Trophoblast cell (in vitro differentiated cells and primary cell): ENCODE measurements at places on chromosomes 1 and 21.

GRCh38 chr1:206657751-206658150 lies 22.4 kb downstream of the DYRK3 start:
- DNase-seq = no peak

DNA sequence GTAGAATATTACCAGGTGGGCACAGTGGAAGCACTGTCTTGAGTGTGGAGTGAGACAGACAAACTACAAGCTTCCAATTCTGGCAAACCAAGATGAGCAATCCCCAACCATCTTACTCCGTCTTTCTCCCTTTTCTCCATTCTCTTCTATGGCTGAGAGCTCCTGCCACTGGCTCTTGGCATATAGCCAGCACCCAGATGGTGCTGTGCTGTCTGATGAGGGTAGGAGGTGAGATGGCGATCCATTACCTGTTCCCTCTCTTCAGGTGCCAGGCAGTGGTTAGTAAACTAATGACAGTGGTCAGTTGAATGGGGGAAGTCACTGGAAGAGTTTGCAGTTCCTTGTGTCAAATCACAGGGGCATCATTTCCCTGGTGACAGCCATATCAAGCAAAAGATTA lies 108.4 kb downstream of the FNBP1L start:
- peak; percentile 46 for DNase-seq

- no peak for DNase-seq
Measured at GRCh38 chr1:244315996-244316395, 135.7 kb downstream of the ADSS2 start.

DNA sequence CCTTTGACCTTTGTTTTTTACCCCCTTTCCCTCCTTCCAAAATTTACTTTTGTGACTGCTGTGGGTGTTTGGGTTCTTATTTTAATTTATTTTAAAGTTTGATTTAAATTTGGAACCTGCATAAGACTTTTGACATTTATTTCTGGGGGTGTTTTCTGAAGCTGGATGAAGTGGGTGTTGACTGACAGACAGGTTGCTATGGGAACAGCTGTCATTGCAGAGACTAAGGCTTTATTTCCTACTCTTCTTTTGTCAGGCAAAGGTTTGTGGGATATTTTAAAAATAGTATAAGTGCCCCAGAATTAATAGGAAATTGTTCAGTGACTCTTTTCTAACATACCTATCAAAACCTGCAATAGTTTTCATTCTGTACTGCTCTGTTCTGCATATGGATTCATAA lies 290.8 kb upstream of the ESRRG start:
- no peak for DNase-seq

DNA sequence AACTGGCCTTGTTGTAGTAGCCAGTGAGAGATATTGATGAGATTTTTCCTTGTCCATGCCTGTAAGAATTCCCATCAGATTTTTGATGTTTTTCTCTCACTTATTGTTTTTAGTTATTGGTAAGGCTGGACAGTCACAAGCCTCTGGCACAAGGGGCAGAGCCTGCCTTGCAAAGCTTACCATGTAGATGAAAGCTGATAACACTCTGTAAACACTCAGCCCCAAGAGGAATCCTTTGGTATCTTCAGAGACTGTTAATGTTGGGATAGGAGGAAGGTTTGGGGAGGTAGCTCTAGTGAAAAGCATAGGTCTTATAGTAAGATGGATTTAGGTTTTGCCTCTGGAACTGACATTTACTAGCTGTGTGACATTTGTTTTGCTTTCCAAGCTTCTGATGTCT lies 37.7 kb downstream of the MARK1 start:
- no peak for DNase-seq

DNA sequence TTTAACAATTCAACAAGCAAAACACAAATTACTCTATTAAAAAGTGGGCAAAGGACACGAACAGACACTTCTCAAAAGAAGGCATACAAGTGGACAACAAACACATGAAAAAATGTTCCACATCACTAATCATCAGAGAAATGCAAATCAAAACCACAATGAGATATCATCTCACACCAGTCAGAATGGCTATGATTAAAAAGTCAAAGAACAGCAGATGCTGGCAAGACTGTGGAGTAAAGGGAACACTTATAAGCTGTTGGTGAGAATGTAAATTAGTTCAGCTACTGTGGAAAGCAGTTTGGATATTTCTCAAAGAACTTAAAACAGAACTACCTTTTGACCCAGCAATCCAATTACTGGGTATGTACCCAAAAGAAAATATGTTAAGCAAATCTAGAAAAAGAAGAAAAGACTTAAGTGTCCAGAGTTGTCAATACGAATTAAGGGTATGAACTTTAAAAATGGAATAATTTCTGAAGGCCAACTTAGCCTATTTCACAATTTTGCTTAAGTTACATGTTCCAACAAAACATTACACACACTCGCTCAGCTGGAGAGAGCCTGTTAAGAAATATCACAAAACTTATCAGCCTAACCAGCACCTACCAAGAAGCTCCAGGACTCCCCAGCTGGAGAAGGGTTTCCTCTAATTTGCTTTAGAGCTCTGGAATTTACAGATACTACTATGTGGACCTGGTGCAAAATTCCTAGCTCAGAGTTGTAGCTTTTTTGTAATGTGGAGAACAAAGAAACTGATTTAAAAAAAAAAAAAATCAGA lies 232.1 kb downstream of the DUSP10 start:
- no peak for DNase-seq

- no peak for DNase-seq
Measured at GRCh38 chr21:29658177-29658933, 281.4 kb downstream of the GRIK1 start.

GRCh38 chr1:22334860-22335550 lies 116.6 kb upstream of the ZBTB40 start:
- no peak for DNase-seq

DNA sequence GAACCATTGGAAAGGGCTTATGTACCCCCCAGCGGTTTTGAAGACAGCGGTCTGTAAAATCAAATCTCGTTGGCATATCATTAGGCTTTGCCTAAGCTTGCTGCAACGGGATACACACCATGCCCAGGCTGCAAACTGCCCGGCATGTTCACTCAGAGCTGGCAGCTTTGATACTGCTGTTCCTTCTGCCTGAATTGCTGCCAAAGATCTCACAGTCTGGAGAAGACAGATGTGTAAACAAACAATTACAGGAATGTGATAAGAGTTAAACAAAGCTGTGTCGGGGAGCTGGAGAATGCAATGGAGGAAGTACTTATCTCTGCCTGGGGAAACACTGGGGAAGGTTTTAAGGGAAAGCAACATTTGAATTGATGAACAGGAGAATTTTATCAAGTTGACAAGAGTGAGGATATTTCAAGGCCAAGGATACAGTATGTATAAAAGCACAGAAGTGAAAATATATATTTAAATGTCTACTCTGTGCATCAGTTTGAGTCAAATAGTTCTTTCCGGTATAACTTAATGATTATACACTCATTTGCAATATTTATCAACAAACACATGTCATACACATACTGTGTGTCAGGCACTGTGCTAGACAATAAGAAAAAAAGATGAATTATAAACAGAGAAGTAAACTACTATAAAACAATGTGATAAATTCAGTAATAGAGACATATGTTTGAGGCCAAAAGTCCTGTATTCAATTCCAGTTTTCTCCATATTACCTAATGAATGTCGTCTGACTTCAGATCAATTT lies 29.9 kb downstream of the CHML start:
- DNase-seq = no peak

DNA sequence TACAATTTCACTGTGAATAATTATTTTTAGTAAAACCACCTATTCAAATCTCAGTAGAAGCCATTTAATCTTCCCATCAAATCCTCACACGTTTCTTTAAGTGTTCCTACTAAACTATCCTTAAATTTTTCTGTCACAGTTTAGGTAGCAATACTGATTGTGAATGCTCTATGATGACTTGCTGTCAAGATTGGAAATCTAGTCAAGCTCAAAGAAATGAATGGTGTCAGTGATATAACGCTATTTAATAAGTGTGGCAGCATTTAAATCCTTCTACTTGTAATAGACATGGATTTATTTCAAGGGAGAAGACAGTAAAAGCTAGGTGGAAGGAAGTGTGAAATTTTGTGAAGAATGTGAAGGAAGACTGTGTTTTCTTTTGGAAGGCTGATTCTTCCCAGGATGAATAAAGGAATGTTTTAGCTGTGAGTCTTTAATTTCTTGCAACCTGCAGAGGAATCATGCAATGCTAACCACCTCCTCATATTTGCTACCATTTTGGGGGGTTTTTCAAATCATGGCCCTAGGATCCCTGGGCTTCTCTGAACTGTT lies 936.7 kb upstream of the NEGR1 start:
- no peak for DNase-seq

GRCh38 chr1:115515270-115515669 lies 126.5 kb upstream of the VANGL1 start:
- DNase-seq = peak; percentile 94

- DNase-seq = no peak
Measured at GRCh38 chr1:178120088-178120487, 26.2 kb downstream of the RASAL2 start.

- DNase-seq = peak; percentile 76
Measured at GRCh38 chr1:153525088-153525728, 10.6 kb downstream of the S100A6 start.

GRCh38 chr1:8146257-8146855 lies 120.2 kb upstream of the ERRFI1 start:
- no peak for DNase-seq

DNA sequence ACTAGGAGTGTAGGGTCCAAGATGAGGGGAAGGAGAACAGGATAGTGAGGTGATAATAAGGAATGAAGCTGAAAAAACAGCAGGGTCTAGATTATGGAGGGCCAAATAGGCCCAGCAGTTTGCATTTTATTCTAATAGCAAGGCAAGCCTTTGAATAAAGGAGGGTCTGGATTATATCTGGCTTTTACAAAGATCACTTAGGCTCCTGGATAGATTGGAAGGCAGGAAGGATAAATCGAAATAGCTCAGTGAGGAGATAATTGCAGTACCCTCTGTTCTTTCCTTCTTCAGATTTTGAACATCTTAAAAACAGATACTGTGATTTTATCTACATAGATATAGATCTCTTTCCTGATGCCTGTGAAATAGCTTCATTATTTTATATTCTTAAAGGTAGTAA lies 53.8 kb upstream of the PTGFR start:
- no peak for DNase-seq

DNA sequence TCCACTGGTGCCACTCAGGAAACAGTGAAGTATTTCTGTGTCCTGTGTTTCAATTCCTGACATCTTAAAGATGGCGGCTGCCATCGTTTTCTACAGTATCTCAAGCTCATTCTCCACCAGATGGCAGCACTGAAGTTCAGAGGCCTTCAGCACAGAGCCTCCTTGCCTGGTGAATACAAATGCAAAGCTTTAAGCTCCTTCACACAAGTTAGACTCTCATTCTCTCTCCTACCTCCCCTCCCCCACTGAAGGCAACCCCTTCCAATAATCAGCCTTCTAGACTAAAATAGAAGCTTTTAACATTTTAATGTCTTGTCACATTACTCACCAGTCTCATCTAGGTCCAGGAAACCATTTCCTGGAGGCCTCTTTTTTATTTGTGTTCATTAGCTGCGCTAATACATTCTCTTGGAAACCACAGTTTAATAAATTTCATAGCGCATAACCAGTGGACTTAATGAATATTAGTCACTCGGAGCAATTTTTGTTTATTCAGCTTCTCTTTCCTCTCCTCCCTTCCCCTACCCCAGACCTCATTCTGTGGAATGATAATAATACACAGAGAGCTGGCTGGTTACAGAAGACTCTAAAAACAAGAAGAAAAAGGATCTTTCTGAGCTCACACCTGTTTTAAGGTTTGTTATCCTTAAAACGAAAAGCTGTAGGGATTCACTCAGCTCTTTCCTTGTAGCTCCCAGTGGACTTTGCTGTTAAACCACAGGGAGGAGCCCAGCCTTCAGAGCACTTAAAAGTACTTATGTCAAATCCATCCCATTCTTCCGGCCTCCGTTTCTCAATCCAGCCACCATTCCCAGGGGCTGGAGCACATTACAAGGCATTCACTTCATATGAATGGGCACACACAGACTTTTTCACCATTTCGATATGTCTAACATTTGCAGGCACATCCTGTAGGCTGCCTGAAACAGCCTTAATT lies 384.9 kb downstream of the HLX start:
- peak; percentile 92 for DNase-seq

DNA sequence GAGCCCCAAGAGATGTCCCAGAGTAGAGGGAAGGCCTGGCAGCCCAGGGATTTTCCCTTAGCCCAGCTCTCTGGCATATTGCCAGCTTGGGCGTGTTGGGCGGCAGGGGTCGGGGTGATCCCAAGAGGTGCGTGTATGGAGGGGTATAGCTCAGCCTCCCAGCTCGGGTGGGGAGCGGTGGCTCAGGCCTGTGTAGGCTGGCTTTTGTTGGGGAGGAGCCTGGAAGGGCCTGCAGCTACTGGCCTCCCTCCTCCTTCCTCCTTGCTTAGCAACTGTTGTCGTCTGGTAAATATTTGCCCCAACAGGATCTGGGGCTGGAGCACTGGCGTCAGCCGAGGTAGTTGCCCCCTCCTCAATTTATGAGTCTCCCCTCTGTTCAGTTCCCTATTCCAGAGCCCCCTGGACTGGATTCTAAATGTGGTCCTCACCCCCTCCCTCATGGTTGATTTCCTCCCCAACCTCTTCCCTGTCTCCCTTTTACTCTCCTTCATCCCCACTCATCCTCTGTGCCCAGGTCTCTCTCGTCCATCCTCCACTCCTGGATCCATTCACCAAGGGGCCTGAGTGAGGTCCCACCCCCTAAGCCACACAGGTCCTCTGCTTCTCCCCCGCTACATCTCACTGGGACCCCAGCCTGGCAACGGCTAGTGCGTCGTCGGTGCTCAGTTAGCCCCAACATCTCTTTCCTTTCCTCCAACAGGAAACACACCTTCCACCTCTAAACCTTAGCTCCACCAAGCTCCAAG lies 10.3 kb upstream of the LMNA start:
- DNase-seq = peak; percentile 69

- DNase-seq = no peak
Measured at GRCh38 chr1:203276408-203276807, 28.9 kb upstream of the BTG2 start.

GRCh38 chr1:191290441-191290840 lies 812.8 kb upstream of the BRINP3 start:
- DNase-seq = no peak

DNA sequence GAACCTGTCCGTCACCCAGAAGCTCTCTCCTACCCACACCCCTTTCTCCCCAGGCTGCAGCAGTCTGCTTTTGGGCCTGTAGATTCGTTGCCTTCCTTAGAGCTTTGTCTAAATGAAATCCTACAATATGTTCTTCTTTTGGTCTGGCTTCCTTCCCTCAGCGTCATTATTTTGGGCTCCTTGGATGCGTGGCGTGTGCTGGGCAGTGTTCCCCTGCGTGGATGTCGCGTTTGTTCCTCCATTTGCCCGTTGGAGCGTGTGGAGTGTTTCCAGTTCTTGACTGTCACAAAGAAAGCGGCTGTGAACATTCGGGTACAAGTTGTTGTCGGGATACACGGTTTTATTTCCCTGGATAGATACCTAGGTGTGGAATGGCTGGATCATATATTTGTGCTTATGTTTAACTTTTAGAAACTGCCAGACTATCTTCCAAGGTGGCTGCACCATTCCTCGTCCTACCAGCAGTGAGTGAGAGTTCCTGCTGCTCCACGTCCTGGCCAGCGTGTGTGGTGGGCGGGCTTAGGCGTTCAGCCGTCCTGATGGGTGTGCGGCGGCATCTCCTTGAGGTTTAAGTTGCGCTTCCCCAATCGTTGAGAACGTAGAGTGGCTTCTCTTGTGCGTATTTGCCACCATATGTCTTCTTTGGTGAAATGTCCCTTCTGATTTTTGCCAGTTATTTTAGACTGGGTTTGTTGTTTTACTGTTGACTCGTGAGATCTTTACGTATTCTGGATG lies 31.7 kb downstream of the SKI start:
- peak; percentile 44 for DNase-seq
